ENCODE measurements at places on chromosomes 11 and 22.

- DNase-seq = no peak
Observed at GRCh38 chr11:113876798-113877669, 1.7 kb upstream of the USP28 start.

DNA sequence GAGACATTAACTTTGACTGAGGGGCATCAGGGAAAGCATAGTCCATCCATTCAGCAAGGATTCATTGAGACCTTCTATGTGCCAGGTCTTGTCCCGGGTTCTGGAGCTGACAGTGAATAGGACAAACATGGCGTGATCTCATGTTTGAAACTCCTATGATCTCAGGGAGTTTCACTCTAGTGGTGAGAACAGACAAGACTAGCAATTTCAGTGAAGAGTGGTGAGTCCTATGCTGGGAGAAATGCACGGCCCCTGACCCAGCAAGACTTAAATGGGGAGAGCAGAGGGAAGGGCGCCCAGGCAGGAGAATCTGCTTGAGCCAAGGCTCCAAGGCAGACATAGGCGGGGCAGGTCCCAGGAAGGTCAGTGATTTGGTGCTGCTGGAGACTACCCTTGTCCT is 155.7 kb downstream of the CEP164 start:
- no peak for DNase-seq

DNA sequence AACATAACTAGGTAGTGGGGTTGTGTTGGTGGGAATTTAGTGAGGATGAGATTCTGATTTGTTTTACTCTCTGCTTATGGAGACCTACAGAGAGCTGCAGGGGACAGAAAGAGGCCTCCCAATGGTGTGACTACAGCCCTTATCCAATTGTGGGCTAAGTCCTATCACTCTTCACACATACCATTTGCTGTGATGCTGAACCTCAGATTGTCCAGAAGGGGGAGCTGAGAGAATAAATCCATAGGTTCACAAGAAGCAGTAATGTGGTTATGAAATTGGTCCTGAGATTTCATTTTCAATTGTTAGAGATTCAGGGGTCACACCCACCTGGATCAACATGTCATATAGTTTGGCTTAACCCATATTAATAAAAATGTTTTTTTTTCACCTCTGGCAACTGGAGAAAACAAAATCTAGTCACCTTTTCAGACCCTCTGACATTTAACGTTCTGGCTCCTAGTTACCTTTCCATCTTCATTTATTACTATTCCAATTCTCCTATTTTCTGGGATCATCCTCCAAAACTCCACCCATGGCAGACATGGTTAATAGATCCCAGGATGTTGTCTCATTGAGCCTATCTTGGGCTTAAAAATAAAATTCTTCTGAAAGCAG is 53.3 kb upstream of the PTPN5 start:
- DNase-seq = peak; percentile 4

- DNase-seq = no peak
Observed at GRCh38 chr11:61775606-61776554, 16.5 kb downstream of the TMEM258 start.

DNA sequence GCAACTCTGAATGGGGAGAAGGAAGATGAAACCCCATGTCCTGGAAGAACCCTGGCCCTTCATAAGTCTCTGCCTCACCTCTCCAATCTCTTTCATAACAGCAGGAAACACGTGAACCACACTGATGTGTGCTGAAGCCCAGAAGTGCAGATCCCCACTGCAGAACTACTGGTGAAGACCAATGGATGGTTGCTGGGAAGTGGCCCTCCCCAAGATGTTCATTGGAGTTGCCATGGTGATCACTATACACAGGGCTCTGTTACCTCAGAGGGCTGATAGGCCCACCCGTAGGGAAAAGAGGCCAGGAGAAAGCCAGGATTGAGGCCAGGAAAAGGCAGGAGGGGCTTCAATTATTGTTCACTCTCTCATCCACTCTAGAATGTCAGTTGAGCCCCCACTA is 11.6 kb downstream of the TST start:
- no peak for DNase-seq

GRCh38 chr11:96307776-96308140 is 35.2 kb downstream of the MAML2 start:
- DNase-seq = peak; percentile 81

DNA sequence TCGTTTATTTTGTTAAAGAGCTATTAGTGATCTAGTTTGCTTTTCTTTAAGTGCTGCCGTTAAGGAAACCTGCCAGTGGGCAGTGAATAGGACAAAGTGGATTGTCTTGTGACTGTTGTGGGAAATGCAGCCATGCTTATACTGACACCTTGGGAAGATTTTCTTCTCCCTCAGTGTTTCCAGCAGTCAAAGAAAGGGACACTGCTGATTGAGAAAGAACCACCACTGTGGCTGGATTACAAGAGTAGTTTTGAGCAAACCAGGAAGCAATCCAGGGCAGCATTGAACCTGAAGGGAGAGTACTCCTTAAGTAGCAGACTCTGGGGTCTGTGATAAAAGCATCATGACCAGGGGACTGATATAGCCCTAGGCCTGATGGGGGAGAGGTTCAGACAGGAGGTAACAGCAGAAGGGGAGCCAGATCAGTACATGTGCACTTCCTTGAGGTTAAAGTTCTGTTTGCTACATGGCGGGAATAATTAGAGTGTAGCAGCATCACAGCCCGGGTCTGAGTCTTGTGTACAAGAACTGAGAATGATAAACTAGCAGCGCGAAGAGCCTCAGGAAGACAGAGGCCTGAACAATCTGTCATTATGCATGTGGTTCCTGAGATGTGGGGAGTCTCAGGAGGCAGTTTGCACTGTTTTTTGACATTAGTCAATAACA is 167.8 kb downstream of the C11orf91 start:
- no peak for DNase-seq

DNA sequence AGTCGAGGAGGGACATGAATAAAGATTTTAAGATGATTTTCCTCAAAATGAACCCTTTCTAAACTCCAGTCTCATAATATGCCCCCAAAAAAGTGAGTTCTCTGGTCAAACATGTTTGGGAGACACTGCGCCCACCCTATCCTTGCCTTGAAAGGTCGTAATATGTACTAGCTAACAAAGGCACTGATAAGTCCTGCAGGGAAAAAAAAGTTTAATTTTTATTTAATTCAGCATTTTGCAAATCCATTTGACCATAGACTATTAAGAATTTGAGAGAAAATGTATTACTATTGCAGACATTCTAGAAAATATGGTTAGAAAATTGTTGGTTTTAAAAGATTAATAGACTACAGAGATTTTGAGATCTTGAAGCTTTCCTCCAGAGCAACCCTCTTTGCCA is 120.6 kb upstream of the ASPHD2 start:
- DNase-seq = no peak

DNA sequence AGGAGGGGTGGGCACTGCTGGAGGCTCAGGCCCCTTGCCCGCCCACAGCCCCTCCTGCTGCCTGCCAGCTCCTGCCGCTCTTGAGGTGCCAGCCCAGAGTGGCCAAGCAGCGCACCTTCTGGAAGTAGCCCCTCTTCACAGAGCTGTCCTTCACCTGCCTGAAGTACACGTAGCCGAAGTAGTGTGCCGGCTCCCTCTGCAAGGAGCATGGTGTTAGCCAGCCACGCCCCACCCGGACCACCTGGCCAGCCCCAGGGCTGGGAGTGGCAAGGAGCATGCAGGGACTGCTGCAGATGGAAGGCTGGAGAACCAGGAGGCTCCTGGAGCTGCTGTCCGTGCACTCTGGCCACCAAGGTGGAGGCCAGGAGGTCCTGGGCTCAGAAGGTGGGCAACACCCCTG is 9.6 kb downstream of the DENND6B start:
- no peak for DNase-seq

- DNase-seq = no peak
Observed at GRCh38 chr11:129271030-129271429, 78.9 kb upstream of the ARHGAP32 start.

GRCh38 chr11:111765320-111765983 is 737 bp downstream of the PPP2R1B start:
- no peak for DNase-seq

DNA sequence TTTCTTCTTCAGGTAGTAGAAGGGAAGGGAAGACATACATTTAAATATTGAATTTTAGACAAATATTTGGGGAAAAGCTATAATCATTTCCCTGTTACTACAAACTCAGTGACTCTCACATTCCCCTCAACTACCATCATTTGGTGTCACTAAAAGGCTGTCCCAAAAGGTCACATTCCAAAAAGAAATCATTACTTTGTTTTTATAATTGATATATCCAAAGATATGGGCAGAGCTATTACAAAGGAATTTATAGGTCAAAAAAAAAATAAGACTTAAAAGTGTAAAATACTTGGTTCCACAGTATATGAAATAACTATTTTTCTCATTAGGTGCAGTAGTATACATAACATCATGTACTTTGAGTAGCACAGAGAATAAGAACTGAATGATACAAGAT is 751.4 kb downstream of the KCNA4 start:
- DNase-seq = no peak

- DNase-seq = no peak
Observed at GRCh38 chr22:25627271-25627852, 62.9 kb downstream of the GRK3 start.

DNA sequence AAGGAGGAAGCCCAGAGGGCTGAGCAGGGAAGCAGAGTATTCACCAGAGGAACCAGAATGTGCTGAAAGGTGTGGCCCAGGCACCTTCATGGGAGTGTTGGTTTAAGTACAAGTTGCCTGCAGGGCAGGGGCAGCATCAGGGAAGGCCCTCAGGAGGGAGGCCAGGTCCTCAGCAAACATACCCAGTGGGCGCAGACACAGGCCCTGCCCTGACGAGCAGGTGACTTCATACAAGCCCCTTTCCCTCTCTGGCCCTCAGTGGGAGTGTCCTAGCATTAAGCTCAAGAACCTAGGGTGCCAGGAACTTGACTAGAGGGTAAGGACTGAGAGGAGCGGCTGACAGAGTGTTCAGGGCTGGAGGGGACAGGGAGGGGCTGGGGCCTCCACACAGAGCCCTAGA is 7.5 kb upstream of the CASTOR1 start:
- no peak for DNase-seq

DNA sequence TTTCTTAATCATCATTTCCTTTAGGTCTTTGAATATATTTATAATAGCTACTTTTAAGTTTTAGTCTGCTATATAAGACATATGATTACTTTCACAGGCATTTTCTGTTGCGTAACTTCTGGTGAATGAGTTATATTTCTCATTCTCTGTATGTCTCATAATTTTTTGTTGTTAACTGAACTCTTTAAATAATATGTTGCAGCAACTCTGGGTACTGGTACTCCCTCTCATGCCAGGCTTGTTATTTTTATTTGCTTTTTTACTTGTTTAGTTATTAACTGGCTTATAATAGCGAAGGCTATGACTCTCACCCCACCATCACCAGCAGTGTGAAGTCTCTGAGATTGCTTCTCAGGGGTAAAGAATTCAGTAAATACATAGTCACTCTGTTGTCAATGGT is 524.2 kb upstream of the CHORDC1 start:
- peak; percentile 67 for DNase-seq

GRCh38 chr11:32145282-32145681 is 54.4 kb downstream of the RCN1 start:
- DNase-seq = no peak

GRCh38 chr11:46465683-46466082 is 74.1 kb upstream of the CHRM4 start:
- no peak for DNase-seq

GRCh38 chr11:47369676-47370075 is 8.7 kb downstream of the SPI1 start:
- no peak for DNase-seq

DNA sequence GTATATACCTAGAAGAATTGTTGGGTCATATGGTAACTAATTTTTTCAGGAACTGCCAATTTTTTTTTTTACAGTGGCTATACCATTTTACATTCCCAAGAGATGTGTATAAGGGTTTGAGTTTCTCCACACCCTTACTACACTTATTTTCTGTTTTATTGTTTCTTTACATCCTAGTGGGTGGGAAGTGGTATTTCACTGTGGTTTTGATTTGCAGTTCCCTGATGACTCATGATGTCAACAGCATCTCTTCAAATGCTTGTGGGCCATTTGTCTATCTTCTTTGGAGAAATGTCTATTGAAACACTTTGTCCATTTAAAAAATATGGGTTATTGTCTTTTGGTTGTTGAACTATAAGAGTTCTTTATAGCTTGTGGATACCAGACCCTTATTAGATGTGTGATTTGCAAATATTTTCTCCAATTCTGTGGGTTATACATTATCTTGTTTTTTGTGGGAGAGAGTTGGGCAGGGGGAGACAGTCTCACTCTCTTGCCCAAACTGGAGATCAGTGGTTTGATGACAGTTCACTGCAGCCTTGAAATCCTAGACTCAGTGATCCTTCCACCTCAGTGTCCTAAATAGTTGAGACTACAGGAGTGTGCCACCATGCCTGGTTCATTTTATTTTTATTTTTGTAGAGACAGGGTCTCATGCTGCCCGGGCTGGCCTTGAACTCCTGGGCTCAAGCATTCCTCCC is 30.3 kb upstream of the PISD start:
- DNase-seq = peak; percentile 50

DNA sequence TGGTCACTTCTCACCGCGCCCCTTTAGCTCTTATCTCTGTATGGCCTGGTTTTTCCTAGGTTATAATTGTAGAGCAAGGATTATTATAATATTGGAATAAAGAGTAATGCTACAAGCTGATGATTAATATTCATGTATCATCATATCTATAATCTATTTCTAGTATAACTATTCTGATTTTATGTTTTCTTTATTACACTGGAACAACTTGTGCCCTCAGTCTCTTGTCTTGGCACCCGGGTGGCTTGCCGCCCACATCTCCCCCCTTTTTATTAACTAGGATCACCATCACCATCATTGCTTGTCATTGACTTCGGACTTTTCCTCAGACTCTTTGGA is 11.0 kb downstream of the OR52K1 start:
- DNase-seq = no peak

- DNase-seq = peak; percentile 92
Observed at GRCh38 chr11:29119707-29120618, 896.9 kb downstream of the KCNA4 start.

DNA sequence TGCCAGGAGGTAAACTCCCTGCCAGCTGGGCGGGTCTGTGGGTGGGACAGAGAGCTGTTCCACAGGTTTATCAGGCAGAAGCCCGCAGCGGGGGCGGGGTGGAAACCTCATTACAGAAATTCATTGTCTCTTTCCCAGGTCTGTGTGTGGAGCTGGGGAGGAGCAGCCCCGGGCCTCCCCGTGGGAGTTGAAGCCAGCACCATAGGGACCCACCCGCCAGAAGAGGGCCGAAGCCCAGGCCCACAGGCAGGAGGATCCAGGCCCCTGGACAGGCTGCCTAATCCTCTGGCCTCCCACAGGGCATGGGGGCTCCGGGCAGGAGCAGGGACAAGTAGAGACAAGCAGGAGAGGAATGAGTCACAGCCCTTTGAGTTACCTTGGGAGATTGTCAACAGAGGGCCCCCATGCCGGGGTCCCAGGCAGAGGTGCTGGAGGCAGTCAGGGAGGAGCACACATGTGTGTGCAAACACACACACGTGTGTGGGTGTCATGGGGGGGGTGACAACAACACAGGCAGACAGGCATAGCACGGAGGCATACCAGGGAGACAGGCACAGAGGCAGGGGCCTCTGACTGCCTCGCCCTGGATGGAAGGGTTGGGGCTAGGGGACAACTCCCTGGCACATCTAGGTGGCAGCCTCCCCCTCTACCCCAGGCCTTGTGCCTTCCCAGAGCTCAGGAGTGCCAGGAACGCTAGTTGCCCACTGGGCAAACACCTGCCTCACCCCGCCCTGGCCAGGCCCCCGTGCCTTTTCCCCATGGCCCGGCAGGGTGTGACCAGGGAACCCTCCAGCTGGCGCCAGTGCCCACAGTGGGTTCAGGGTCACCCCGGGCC is 1.4 kb downstream of the CDC42BPG start:
- no peak for DNase-seq

- DNase-seq = no peak
Observed at GRCh38 chr22:33720166-33720878, 200.0 kb downstream of the LARGE1 start.
